Aorta (tissue), 5 donors: ENCODE measurements at places on chromosomes 2 and 18. TPM values are rescaled to one million over a fixed set of nuclear protein-coding genes. Genes with fewer than 3 reads are reported as not detected.

The UGT1A3 gene
- not detected for total RNA-seq

DNA sequence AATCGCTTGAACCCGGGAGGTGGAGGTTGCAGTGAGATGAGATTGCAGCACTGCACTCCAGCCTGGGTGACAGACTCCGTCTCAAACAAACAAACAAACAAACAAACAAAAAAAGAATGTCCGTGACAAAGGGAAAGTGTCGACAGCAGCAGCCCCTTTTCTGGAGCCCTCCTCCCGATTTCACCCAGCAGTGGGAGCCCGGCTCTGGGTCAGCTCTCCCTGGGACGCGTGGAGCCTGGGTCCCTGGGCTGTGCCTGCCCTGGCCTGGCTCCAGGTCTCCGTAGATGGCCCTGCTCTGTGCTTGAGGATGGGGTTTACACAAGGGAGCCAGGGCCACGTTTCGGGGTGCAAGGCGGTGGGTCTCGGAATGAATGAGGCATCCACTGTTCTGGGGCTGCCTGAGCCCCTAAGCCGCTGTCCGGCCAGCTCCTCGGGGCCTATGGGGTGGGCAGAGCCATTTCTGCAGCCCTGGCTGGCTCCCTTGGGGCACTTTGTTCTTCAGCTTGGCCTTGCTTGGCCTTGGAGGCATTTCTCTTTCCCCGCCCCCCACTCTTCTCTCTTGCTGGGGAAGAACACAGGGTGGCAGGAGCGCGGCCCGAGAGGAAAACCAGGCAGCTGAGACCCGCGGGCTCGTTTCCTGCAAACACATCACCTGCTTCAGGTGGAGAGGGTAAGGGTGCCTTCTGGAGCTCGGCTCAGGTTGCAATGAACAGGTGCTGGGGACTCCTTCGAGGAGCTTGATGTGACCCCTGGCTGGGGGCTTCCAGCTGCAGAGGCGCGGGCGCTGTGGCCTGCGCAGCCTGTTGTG is 29.1 kb downstream of the RTP5 start:
- DNase-seq: no peak
- H3K36me3 ChIP-seq: no peaks in the 10 kb centered on the region
- no peak overlapping the region for H3K27ac ChIP-seq
- H3K4me3 ChIP-seq: no peak overlapping the region
- no peaks in the 10 kb centered on the region for H3K4me1 ChIP-seq

The IL1F10 gene
- total RNA-seq: not detected

GRCh38 chr2:145284551-145284950 is 764.6 kb upstream of the ZEB2 start:
- no peak overlapping the region for H3K27ac ChIP-seq
- no peak overlapping the region for H3K4me3 ChIP-seq
- peaks cover 1% of the 10 kb centered on the region for H3K4me1 ChIP-seq
- H3K27me3 ChIP-seq: peaks cover 2% of the 10 kb centered on the region
- DNase-seq: no peak
- no peaks in the 10 kb centered on the region for H3K36me3 ChIP-seq

DNA sequence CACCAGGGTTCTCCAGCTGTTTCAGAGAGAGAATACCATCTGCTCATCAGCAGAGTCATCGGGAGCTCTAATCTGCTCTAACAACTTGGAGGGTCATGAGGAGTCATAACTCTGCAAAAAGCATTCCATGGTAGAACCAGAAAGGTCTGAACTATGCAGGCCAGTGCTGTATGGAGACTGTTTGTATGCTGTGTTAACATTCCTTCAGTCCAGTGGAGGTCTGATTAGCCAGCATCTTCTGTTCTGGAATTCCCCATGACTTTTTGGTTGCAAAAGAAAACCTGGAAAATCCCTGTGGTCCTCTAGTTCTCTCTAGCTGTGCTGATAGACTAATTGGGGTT is 9.4 kb upstream of the ITGB6 start:
- H3K27ac ChIP-seq: no peak overlapping the region
- no peaks in the 10 kb centered on the region for H3K4me1 ChIP-seq
- H3K36me3 ChIP-seq: no peaks in the 10 kb centered on the region
- H3K4me3 ChIP-seq: no peak overlapping the region
- H3K27me3 ChIP-seq: no peaks in the 10 kb centered on the region
- DNase-seq: no peak

- DNase-seq: peak; percentile 66
- H3K27me3 ChIP-seq: no peaks in the 10 kb centered on the region
- H3K4me3 ChIP-seq: no peak overlapping the region
- H3K27ac ChIP-seq: no peak overlapping the region
- H3K4me1 ChIP-seq: peaks cover 6% of the 10 kb centered on the region
- no peaks in the 10 kb centered on the region for H3K36me3 ChIP-seq
Measured at GRCh38 chr2:85215448-85216401, 82.5 kb downstream of the TCF7L1 start.

DNA sequence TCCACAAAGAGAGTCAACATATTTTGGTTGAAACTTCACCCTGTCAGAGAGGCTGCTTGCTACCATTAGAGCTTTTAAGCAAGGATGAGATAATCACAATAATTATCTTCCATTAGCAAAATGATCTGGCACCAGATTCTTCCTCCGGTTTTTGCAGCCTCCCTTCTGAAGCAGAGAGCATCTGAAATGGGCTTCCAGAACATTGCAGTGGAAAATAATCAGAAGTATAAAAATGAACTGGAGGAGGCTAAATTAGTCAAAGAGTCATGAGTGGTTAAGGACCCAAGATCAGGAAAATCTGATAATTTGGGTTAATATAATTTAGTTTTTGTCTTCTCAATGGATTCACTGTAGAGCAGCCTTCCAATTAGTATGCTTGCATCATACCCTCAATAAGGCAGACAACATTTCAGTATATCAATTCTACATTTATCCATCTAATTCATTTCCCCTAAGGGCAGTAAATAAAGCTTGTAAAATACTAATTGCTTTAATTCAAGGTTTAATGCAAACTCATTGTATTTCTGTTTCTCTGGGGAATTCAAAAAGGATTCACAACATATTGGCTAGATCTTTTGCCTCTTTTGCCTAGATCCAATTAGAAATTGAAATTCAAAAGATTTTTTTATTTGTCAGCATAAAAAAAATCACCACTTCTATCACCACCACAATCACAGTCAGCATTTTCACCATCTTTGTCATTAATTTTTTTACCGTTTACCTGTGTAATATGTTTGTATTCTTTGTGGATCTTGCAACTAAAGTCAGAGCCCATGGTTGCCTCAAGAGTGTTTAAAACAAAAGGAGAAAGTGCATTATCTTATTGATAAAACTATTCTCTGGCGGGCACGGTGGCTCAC is 537.2 kb upstream of the DCC start:
- DNase-seq: no peak
- H3K4me1 ChIP-seq: no peaks in the 10 kb centered on the region
- no peak overlapping the region for H3K27ac ChIP-seq
- H3K27me3 ChIP-seq: no peaks in the 10 kb centered on the region

The CYP27C1 gene
- total RNA-seq: 0.42 TPM

The TXNDC2 gene
- 0.21 TPM for total RNA-seq

GRCh38 chr2:101763496-101764333 is 66.2 kb downstream of the MAP4K4 start:
- H3K27me3 ChIP-seq: no peaks in the 10 kb centered on the region
- DNase-seq: no peak
- H3K4me1 ChIP-seq: peaks cover 16% of the 10 kb centered on the region
- H3K27ac ChIP-seq: no peak overlapping the region

DNA sequence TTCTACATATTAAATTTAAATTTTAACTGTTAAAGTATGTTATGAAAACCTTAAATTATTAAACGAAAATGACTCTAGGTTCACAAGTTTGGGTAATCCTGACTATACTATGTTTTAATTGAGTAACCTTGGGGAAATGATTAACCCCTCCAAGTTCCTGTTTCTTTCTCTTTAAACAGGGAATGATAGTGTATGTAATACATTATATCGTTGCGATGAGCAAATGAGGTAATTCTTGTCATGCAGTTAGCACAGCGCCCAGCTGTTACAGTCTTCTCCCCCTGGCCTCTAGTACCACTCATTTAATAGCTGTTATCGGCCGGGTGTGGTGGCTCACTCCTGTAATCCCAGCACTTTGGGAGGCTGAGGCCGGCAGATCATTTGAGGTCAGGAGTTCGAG is 80.4 kb downstream of the MTA3 start:
- no peaks in the 10 kb centered on the region for H3K4me1 ChIP-seq
- no peak for DNase-seq
- H3K4me3 ChIP-seq: no peak overlapping the region
- no peak overlapping the region for H3K27ac ChIP-seq

DNA sequence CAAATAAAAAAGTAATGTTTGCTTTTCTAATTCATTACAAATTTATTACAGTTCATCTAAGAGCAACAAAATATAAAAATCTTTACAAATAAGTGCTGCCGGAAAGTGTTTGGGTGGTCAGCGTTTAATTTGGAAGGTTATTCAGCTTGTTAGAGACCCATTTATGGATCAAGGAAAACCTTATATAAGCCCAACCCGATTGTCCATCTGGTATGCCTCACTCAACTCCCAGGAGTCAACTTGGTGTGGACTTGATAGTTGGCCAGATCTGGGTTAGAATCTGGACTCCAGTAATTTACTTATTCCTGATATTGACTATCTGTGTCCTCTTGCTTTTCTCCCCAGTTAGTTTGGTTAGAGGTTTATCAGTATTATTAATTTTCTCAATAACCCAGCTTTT is 106.2 kb downstream of the KCTD1 start:
- H3K4me3 ChIP-seq: no peak overlapping the region
- no peaks in the 10 kb centered on the region for H3K27me3 ChIP-seq
- H3K36me3 ChIP-seq: no peaks in the 10 kb centered on the region
- DNase-seq: no peak
- H3K27ac ChIP-seq: no peak overlapping the region

DNA sequence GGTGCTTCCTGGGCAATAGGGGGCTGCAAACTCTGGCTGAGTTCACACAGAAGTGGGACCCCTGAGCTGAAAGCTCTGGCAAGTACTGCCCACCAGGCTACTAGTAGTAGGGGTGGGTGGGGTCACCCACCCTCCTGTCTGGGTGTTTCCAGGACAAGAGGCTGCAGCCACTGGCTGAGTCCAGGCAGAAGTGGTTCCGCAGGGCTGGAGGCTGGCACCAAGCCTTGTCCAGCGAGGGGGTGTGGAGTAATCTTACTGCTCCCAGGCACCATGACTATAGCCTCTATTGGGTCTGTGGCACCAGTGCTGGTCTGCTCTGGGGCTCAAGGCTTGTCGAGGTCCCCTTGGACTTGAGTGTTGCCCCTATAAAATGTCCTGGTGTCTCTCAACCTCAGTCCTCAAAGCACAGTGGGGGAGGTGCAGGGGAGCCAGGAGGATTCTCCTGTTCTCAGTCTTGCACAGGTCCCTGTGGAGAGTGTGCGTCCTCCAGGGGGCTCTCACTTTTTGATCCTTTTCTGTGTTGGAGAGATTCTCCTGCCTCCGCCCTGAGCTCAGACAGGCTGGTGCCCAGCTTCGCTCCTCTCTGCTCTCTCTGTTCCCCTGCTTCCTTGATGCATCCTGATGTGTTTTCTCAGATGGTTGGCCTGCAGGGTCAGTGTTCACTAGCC is 48.1 kb downstream of the NUP35 start:
- H3K4me3 ChIP-seq: no peak overlapping the region
- no peaks in the 10 kb centered on the region for H3K27me3 ChIP-seq

DNA sequence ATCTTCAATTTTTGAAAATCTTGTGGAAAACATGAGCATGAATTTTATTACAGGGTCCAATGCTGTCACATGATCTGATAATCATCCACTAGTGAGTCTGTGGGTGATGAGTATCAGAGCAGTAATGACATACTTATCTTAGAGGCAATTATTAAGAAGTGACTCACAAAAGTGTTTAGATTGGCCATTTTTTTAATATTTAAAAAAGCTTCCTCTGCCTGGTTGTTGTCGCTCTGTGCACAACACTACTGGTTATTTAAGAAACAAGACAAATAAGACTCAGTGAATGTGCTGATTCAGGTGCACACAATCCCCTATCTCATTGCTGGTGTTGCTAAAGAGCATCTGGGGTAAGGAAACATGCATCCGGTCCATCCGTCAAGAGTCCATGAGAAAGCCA is 665.8 kb upstream of the ZEB2 start:
- no peaks in the 10 kb centered on the region for H3K4me1 ChIP-seq
- DNase-seq: no peak
- H3K36me3 ChIP-seq: no peaks in the 10 kb centered on the region
- H3K27me3 ChIP-seq: no peaks in the 10 kb centered on the region

- H3K36me3 ChIP-seq: peaks cover 8% of the 10 kb centered on the region
- H3K4me3 ChIP-seq: no peak overlapping the region
- H3K4me1 ChIP-seq: no peaks in the 10 kb centered on the region
- no peak for DNase-seq
- no peak overlapping the region for H3K27ac ChIP-seq
Measured at GRCh38 chr18:199768-200167, 41.4 kb downstream of the USP14 start.

The DNER gene
- 0.45 TPM for total RNA-seq

The SLC35F5 gene
- total RNA-seq: 82.4 TPM

DNA sequence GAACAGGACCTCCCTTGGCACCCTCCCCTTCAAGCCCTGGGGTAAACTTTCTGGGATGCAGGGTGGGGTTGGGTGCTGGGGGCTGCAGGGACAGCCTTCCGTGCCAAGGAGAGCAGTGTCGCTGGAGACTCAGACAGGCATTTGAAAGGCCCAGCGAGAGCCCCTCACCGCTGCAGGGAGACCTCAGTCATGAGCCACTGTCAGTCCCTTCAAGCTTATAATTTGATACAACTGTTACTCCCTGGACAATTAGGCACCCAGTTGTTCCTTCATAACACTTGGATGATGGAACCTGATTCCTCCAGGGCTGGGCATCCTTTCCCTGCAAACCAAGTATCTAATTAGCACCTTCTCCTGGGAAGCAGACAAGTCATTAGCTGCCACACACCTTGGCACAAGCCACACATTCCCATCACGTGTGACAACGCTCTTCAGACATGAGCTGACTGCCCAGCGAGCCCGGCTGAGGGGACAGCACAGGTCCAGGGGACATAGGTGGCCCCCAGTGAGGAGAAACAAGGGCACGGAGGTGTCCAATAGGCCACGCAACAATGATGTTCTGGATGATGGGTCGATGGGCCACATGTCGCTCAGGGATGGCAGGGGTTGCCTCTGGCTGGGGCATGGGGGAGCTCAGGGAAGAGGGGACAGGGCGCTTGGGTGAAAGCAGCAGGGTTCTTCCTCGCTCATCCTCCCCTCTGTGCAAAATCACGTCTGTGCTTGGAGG is 59.6 kb downstream of the KCNF1 start:
- H3K4me1 ChIP-seq: no peaks in the 10 kb centered on the region
- no peaks in the 10 kb centered on the region for H3K36me3 ChIP-seq
- DNase-seq: peak; percentile 54
- no peak overlapping the region for H3K4me3 ChIP-seq

- H3K27ac ChIP-seq: no peak overlapping the region
- H3K4me1 ChIP-seq: no peaks in the 10 kb centered on the region
- no peak overlapping the region for H3K4me3 ChIP-seq
- no peaks in the 10 kb centered on the region for H3K27me3 ChIP-seq
- no peaks in the 10 kb centered on the region for H3K36me3 ChIP-seq
- DNase-seq: no peak
Measured at GRCh38 chr2:26086155-26086637, 52.3 kb downstream of the RAB10 start.

DNA sequence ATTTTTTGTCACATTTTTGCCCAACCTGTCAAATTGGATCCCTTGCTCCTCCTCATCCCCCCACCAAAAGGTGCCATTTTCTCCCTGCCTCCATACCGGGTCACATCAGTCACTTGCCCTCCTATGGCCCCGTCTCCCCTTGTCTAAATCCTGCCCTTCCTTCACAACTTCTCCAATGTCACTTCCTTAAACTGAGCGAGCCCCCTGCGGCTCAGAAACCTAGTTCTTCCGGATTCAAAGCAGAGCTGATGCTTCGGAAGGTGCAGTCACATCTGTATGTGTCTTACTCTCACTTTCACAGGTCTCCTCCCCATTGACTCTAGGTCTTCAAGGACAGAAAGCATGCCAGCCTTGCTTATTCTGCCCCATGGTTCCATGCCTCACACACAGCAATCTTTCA is 22.1 kb downstream of the TNP1 start:
- no peak overlapping the region for H3K4me3 ChIP-seq
- H3K4me1 ChIP-seq: peaks cover 4% of the 10 kb centered on the region
- DNase-seq: no peak
- peak overlapping the region; percentile 53 for H3K27ac ChIP-seq
- no peaks in the 10 kb centered on the region for H3K27me3 ChIP-seq
